Fibroblast of skin of abdomen (primary cell): ENCODE measurements at places on chromosomes 1 and 21.

DNA sequence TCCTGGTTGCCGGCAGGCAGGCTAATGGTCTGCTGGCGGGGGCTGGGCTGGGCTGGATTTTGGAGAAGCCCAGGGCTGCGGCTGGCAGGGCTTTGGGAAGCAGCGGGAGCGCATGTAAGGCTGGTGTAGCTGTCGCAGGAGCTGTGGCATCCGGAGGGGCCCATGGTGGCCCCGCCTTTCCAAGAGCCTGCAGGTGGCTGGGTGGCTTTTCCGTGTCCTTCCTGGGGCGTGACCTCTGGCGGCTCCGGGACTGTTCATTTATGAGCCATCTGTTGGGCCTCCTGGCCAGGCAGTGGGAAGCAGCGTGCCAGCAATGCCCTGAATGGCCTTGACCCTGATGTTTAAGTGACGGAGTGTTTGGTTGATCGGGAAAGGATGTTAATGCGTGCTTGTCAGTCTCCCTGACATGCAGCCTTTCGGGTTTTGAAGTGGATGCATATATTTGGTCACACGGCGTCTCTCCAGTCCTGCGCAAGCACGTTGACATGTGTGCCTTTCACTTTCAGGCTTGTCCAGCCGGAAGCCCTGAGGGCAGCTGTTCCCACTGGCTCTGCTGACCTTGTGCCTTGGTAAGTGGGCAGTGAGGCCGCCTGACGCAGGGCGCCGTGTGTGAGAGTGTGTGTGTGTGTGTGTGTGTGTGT, 38.5 kb downstream of the AGPAT3 start:
- DNase-seq, result no peak

DNA sequence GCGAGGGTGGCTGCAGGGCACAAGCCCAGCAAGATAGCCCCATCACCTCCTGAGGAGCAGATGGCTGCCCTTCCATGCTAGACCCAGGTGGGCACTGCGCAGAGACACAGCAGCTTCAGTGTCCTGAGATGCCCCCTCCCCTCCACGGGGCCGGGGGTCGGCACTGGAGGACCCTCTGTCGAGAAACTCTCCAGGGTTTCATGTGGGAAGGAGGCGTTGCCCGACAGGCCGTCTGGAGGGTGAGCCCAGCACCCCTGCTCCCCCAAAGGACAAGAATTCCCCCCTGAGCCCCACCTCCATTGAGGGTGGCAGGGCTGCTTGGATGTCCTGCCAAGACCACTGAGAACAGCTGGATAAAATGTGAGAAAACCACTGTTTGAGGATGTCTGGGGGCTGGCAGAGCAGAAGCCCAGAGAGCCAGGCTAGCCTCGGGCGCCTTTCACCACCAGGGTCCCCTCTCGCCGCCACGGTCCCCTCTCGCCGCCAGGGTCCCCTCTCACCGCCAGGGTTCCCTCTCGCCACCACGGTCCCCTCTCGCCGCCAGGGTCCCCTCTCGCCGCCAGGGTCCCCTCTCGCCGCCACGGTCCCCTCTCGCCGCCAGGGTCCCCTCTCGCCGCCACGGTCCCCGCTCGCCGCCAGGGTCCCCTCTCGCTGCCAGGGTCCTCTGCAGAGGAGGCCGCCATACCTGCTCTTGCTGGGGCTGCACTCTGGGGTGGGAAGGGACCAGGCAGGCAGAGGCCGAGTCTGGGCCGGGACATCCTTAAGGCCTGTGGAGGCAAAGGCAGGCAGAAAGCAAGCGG, 44.2 kb downstream of the SLC19A1 start:
- DNase-seq, result no peak

- no peak for DNase-seq
Observed at GRCh38 chr1:98008373-98008772, 87.5 kb upstream of the DPYD start.

- DNase-seq, result peak; percentile 36
Observed at GRCh38 chr1:88973520-88974137, 18.8 kb downstream of the KYAT3 start.

GRCh38 chr21:43585924-43586413, 73.3 kb downstream of the HSF2BP start:
- peak; percentile 99 for DNase-seq

GRCh38 chr1:111471538-111471937, 2.2 kb upstream of the C1orf162 start:
- no peak for DNase-seq

DNA sequence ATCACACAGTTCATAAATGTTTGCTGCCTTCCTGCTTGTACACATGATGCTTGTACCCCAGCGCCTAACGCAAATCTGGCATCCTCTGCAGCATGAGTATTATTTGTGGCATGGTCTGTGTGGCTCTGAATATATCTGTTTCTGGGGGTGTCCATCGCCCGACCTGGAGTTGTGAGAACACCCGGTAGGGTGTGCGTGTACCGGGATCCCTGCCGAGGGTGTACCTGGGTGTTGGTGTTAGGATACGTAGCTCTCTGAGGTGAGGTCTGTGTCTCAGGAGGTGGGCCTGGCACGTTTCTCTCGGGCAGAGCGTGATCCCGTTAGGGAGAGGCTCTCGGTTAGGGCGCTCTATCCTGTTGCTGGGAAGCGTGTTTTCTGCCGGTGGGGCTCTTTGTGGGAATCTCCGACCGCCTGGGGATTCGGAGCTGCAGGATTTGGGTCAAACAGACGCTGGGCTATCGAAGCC, 10.4 kb upstream of the CDC20 start:
- no peak for DNase-seq

GRCh38 chr1:1335283-1335682, 4.2 kb downstream of the TAS1R3 start:
- no peak for DNase-seq

DNA sequence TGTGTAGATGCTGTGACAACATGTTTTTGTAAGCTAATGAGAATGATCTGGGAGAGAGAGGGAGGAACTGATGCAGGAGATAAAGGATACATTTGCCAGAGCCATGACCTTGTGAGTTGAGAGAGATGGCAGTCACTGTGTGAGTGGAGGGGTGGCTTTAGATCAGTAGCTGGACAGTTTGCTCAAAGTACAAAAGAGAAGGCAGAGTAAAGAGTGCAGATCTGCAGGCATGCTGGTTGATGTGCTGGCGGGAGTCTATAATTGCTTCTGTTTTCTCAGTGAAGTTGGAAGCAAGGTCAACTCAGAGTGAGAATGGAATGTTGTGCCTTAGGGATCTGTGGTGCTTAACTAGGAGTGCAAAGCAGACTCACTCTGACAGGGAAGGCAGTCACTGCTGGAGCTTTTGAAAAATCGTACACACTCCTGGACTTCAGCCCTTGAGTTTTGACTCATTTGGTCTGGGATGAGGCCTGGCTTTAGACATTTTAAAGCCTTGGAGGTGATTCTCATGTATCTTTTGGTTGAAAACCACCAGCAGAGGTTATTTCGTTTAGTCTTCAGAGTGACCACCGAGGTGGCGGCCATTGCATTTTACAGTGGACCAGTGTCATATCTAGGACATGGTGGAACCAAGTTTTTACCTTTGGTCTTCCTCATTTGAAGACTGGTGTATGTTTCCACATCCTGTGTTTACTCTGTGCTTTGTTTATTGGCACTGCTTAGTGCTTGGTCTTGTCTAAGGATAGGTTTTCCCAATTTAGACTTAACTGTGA, 49.6 kb downstream of the MTR start:
- peak; percentile 14 for DNase-seq

DNA sequence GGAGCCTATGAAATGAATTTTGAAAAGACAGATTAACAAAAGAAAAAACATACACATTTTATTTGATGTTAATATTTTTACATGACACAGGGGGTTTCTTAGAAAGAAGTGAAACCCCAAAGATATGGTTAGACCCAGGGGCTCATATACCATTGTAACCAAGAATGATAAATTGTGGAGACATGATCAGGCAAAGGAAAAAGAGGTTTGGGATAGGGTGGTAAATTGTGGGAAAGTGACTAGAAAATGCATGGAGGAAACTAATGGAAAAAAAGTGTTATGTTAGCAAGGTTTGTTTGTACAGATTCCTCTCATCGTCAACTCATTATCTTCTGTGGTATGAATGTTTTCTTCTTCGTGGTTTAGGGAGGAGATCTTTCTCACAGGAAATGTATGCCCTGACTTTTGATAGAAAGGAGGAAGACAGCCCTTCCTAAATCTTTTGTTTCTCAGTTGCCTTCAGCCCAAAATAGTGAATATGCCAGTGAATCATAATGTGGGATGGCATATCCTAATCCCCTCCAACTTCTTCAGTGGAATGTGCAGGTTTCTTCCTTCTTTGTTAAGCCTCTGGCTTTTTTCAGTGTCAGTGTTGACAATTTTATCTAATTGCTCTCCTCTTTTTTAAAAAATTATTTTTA, 140.4 kb upstream of the UBE2U start:
- DNase-seq, result peak; percentile 12

DNA sequence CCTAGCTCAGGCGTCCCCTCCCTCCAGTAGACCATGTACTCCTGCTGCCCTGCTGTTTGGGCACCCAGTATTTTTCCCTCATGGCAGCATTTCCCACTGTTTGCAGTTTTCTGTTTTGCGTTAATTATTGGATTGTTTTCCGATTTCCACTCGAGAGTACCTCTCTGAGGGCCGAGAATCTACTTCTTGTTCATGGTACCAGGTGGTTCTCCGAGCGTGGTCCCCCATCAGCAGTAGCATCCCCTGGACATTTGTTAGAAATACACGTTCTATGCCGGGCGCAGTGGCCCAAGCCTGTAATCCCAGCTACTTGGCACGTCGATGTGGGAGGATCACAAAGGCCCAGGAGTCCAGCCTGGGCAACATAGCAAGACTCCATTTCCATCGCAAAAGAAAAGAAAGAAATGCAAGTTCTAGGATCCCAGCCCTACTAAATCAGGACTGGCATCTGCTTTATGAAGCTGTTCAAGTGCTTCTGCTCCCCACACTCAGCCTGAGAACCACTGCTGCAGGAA, 690 bp downstream of the RRP1 start:
- DNase-seq, result no peak

GRCh38 chr1:71857862-71858261, 424.5 kb downstream of the NEGR1 start:
- peak; percentile 36 for DNase-seq

GRCh38 chr1:110464340-110464739, 13.4 kb downstream of the PROK1 start:
- DNase-seq, result peak; percentile 45

GRCh38 chr1:203406446-203407045, 55.6 kb upstream of the FMOD start:
- no peak for DNase-seq

- peak; percentile 1 for DNase-seq
Observed at GRCh38 chr1:152109231-152109997, 5.8 kb downstream of the TCHH start.

- no peak for DNase-seq
Observed at GRCh38 chr1:220788900-220789299, 2.2 kb downstream of the MTARC1 start.

DNA sequence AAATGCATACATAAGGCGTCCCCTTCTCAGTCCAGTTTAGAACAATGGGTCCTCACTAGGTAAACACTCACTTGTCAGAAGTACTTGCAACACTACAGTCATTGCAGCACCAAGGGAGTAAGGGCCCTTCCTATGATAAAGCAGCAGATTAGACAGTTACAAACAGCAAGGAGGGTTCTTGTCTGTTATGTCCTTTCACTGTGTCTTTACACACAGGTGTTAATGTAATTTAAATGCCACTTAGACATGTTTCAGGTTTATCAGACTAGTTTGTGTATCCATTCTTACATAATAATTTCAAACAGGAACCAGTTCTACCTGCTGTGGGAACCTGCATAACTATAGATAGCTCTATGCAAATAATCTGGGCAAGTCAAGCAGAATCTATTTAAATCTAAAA, 105.6 kb upstream of the USH2A start:
- no peak for DNase-seq

GRCh38 chr1:67791686-67792085, 41.6 kb downstream of the GNG12 start:
- peak; percentile 96 for DNase-seq

- DNase-seq, result no peak
Observed at GRCh38 chr1:17551755-17552234, 12.3 kb downstream of the ARHGEF10L start.

GRCh38 chr1:175713381-175713780, 30.0 kb downstream of the TNR start:
- no peak for DNase-seq

GRCh38 chr21:31498985-31499384, 154.9 kb upstream of the TIAM1 start:
- no peak for DNase-seq

DNA sequence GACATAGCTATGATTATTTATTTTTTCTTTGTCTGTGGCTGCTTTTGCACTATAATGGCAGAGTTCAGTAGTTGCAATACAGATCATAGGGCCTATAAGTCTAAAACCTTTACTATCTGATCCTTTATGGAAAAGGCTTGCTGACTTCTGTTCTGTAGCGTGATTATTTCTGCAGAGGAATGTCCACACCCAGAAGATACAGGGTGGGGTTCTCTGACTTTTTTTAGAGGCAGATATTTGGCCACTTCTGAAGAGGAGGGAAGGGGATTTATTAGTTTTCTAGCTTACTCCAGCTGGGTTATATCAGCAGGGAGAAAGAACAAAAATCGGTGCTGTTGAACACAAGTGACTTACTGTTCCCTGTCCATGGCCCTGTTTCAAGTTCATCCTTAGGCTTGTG, 97.6 kb downstream of the RPE65 start:
- DNase-seq, result no peak
